Stimulated activated CD4-positive, alpha-beta T cell treated with anti-CD3 and anti-CD28 coated beads, Interleukin-1b, Interleukin-23, amount 100 ng/mL, for 48 hours (primary cell): ENCODE measurements at places on chromosomes 6 and 20.

DNA sequence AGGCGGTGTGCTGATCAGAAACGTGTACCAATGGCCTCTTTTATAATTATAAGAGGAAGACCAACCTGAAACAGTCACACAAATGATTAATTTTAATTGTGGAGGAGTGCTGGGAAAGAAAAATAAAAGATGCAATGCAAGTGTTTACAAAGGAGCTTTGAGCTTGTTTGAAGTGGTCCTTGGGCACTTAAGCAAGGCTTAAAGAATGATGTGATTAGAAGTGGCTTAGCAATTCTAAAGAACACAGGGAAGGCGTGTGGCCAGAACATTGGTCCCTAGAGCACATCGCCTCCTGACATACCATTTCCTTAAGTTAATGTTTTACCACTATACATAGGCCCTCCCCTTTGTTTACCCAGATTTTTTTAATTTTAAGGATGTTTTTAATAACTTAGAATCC is 26.1 kb downstream of the PTPN1 start:
- no peak for DNase-seq

DNA sequence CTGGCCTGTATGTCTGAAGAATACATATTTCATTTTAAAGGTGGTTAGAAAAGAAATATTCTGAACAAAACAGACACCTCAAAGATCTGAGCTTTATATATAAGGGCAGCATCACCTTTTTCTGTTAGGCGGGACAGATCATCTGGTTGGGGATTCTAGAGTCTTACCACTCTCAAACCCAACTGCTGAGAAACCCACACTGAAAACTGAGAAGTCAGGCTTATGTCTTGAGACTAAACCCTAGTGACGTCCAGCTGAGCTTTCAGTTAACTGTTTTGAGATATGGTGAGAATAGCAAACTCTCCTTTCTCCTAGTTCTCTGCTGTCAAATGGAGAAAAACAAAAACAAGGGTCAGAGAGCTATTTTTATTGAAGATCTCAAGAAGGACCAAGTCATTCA is 63.7 kb upstream of the CCN6 start:
- no peak for DNase-seq

DNA sequence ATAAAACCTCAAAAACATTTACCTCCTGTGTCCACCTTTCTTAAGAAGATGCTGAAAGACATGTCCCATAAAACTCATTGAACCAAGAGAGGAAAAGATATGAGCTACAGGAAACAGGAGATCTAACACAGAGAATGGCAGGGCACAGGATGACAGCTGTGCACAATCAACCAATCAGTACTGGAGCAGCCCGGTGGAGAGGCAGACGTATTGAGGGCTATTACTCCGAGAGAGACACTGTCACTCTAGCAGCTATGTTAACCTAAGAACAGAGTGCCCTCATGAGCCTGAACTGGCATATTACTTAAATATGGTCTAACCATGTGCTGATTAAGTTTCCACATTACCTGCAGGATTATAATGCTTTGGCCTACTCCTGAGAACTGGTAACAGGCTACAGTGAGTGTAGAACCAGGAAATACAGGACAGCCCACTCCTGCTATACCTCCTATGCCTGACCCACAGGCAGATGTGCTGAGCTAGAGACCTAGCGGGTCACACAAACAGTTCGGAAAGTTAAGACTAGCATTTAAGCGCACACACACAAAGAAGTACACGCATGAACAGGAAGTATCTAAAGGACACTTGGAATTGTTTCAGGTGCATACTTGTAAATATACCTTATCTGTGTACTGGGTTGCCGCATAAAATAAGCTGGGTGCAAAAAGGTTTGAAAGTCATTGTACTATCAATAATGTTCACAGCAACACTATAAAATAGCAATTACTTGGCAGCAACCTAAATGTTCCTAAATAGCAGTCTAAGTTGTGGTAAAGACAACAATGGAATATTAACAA is 199.3 kb upstream of the SHLD1 start:
- no peak for DNase-seq

DNA sequence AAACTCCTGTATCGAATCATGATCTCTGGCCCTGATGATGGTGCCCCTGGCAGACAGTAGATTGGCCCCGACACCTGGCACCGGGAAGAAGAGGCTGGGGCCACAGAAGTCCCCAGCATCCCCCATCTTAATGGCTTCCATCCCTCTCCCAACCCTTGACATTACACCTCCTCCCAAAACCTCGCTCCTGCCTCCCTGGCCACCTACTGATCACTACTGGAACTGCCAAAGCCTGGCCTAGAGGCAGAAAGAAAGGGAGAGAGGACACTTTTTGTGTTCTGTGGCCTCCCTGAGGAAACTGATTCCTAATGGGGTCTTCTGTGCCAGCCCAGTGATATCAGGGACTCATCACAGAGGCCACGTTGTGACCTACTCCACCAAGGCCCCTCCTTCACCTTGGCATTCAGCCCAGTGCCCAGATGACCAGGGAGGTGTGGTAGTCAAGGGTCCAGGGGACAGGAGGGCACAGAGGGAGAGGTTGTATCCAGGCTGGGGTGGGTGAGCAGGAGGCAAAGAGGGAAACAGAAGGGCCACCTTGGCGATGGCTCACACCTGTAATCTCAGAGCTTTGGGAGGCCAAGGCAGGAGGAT is 6.1 kb downstream of the C20orf173 start:
- peak; percentile 21 for DNase-seq

- no peak for DNase-seq
Observed at GRCh38 chr20:3068986-3069900, 2.2 kb upstream of the OXT start.

DNA sequence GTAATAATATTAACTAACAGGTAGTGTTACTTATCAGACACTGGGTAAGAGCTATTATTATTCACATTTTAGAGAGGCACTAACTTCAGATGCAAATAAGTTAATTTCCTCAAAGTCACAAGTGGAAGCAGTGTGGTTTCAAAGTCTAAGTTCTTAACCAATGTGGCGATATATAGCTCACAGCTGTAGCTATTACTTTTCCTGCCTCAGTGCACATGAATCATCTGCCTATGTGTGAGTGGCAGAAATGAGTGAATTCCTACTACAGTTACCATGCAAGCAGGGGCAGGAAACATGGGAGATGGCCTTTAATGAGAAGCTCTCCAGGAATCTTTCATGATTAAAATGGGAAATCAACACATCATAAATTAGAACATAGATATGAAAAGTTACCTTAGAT is 126.2 kb upstream of the EYA4 start:
- no peak for DNase-seq

GRCh38 chr20:8155812-8156211 is 23.7 kb downstream of the PLCB1 start:
- no peak for DNase-seq
